CD14-positive monocyte (primary cell): ENCODE measurements at places on chromosomes 7 and 10. TPM values are rescaled to one million over a fixed set of nuclear protein-coding genes. Genes with fewer than 3 reads are reported as not detected.
A peak's percentile ranks its signal among the peaks of the same experiment; 100 is the strongest.

DNA sequence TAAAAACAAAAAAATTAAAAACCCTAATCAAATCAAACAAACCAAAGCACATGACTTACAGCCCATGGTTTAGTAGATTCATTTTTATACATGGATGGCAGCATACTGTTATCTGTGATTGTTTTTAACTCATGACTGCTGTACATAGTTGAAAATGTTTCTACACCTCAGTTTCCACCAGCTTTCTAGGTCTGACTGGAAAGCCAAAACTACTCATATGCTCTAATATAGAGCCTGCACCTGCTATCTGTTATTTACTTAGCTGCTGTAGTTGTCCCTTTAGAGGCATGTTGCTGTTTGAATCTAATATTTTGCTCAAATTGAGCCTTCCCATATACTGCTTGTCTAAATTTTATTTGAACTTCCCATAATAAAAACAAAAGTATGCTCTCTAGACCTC is 289.9 kb upstream of the LRRN3 start:
- H3K4me3 ChIP-seq: no peak overlapping the region
- no peaks in the 10 kb centered on the region for H3K36me3 ChIP-seq

DNA sequence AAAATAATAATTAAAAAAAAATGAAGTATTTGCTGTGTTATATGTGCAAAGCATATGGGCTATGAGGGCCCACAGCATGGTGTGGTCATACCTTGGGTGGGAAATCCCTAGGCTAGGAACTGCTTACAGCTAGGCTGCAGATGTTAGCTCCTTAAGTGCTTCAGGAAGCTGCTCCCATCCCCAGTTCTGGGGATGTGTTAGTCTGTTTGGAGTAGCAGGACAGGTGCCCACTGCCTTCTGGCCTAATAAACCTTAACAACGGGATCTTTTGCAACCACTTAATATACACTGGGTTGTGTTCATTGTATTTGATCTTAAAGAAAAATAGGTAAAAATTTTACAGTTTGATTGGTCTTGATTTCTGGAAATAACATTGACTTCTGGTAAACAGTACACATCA is 46.3 kb downstream of the HK1 start:
- peaks cover 60% of the 10 kb centered on the region for H3K4me1 ChIP-seq
- H3K27ac ChIP-seq: no peak overlapping the region
- no peaks in the 10 kb centered on the region for H3K27me3 ChIP-seq
- no peaks in the 10 kb centered on the region for H3K36me3 ChIP-seq
- no peak overlapping the region for H3K4me3 ChIP-seq
- DNase-seq: no peak

DNA sequence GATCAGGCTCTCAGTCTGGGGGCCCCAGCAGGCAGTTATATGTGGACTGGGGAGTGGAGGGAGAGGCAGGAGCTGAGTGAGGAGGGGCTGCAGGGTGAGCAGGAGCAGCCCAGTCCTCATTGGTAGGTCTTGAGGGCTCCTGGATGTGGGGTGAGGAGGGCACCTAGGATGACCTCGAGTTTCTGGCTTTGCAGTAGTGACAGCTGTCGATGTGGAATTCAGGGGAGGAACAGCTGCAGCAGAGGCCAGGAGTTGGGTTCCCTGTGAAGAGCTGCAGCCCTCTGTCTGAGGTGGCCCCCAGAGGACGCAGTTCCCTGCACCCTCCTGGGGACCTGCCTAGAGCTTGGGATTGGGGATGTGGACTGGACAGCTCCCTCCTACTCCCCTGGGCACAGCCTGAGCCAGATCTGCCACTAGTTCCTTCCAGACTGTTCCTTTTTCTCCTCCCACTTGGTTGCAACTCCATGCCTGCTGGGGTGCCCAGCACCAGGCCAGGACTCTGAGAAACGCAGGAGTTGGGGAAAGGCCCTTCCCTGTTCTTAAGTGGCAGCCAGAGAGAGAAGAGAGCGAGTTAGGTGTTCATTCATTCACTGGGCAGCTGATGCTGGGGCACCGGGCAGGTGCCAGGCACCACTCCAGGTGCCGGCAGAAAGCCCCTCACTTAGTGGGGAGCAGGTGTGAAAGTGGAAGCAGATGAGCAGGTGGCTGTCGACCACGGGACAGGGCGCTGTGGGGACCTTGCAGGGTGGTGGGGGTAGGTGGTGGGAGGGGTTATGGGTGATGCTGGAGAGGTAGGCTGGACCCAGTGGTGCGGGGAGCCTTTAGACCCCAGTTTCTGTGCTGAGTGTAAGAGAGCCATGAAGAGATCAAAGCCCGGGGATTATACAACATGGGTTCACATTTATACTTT is 57.9 kb downstream of the PRF1 start:
- no peaks in the 10 kb centered on the region for H3K27me3 ChIP-seq
- DNase-seq: no peak
- no peak overlapping the region for H3K4me3 ChIP-seq
- no peak overlapping the region for H3K27ac ChIP-seq

DNA sequence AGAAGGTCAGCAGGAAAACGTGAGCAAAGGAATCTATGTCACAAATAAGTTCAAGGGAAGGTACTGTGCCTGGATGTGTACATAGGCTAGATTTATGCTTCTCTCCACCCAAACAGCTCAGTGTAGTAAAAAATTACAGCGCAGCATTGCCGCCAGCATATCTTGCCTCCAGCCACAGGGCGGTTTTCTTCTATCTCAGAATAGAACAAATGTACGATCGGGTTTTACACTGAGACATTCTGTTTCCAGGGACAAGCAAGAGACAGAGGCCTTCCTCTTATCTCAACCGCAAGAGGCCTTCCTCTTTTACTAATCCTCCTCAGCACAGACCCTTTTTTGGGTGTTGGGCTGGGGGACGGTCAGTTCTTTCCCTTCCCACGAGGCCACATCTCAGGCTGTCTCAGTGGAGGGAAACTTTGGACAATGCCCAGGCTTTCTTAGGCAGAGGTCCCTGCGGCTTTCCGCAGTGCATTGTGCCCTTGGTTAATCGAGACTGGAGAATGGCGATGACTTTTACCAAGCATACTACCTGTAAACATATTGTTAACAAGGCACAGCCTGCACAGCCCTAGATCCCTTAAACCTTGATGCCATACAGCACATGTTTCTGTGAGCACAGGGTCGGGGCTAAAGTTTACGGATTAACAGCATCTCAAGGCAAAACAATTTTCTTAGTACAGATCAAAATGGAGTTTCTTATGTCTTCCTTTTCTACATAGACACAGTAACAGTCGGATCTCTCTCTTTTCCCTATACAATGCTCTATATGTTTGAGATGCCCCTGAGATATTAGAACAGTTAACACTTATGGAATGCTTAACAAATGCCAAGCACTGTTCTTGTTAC is 11.6 kb upstream of the ABHD11 start:
- H3K27me3 ChIP-seq: no peaks in the 10 kb centered on the region
- H3K4me1 ChIP-seq: peaks cover 10% of the 10 kb centered on the region
- H3K27ac ChIP-seq: no peak overlapping the region
- H3K36me3 ChIP-seq: no peaks in the 10 kb centered on the region

- H3K36me3 ChIP-seq: no peaks in the 10 kb centered on the region
- no peak for DNase-seq
- no peak overlapping the region for H3K27ac ChIP-seq
- no peak overlapping the region for H3K4me3 ChIP-seq
- no peaks in the 10 kb centered on the region for H3K4me1 ChIP-seq
Observed at GRCh38 chr7:67907792-67908191, 911.2 kb downstream of the TYW1 start.

- peaks cover 9% of the 10 kb centered on the region for H3K27me3 ChIP-seq
- no peak overlapping the region for H3K27ac ChIP-seq
- H3K4me1 ChIP-seq: peaks cover 13% of the 10 kb centered on the region
Observed at GRCh38 chr7:97871659-97872024, 566 bp downstream of the ASNS start.

GRCh38 chr10:61000769-61001730 is 57.1 kb upstream of the RHOBTB1 start:
- no peak for DNase-seq
- peak overlapping the region; percentile 17 for H3K4me3 ChIP-seq
- no peaks in the 10 kb centered on the region for H3K36me3 ChIP-seq
- H3K4me1 ChIP-seq: peaks cover 4% of the 10 kb centered on the region

DNA sequence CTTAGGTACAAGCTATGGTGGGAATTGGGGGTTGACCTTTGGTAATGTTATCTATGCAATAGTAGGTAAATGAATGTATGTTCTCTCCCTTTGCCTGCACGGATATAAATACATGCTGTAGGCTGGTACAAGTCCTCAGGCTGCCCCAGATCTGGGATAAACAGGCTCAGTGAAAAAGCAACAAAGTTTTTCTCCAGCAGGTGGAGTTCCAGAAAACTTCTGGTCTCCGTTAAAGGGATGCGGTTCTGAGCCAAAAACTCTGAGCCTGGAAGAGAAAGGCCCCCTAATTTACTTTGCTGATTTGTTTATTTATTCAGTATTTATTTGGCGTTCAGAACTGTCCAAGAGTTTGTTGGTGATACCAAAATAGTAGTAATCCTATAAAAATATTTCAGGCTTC is 204.7 kb downstream of the ADRA2A start:
- no peaks in the 10 kb centered on the region for H3K4me1 ChIP-seq
- no peaks in the 10 kb centered on the region for H3K36me3 ChIP-seq

- no peaks in the 10 kb centered on the region for H3K4me1 ChIP-seq
- H3K27ac ChIP-seq: no peak overlapping the region
- H3K27me3 ChIP-seq: no peaks in the 10 kb centered on the region
- DNase-seq: no peak
- H3K36me3 ChIP-seq: no peaks in the 10 kb centered on the region
Observed at GRCh38 chr7:138164804-138165203, 88.5 kb downstream of the AKR1D1 start.

DNA sequence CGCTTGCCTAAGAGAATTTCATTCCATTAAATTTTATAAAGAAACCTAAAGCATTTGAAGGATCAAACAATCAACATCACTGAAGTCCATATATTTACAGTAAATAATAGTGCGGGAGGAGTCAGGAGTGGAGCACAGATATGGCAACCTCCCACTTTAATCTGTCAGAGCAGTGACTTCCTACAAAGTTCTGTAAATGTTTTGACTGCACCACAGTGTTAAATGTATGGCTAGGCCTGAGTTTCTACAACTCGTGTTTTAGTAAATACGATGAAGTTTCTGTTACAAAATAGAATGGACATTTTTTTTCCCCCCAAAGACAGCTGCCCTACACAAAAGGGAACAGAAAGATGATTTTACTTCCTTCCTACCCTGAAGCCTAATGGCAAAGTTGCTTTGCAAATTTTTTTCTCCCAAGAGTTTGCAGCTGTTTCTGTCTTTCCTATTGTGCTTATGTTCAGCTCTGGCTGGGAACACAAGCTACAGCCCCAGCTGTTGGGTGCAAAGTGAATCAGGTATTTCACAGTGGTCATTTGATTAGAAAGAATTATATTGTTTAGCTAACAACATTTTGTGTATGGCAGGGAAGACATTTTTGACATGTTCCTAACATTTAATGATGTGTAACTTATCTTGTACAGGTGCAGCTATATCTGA is 62.1 kb downstream of the MET start:
- no peaks in the 10 kb centered on the region for H3K36me3 ChIP-seq
- no peaks in the 10 kb centered on the region for H3K4me1 ChIP-seq
- H3K4me3 ChIP-seq: no peak overlapping the region
- DNase-seq: no peak

DNA sequence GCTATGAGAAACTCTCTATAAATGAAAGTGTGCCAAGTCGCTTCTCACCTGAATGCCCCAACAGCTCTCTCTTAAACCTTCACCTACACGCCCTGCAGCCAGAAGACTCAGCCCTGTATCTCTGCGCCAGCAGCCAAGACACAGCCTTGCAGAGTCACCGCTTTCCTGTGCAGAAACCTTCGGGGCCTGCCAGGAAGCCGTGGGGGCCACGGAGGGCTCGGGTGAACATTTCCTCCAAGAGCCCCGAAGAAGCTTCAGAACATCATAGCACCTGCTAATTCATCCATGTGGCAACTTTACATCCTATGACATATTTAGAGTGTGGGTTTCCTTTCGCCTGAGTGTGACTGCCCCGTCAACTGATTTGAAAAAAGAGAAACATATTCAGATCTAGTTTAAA is 55.7 kb upstream of the PRSS58 start:
- no peak overlapping the region for H3K4me3 ChIP-seq
- no peaks in the 10 kb centered on the region for H3K27me3 ChIP-seq
- H3K4me1 ChIP-seq: peaks cover 7% of the 10 kb centered on the region
- H3K27ac ChIP-seq: no peak overlapping the region

GRCh38 chr10:130761788-130762301 is 549.7 kb downstream of the TCERG1L start:
- no peak overlapping the region for H3K27ac ChIP-seq
- H3K4me1 ChIP-seq: no peaks in the 10 kb centered on the region
- H3K27me3 ChIP-seq: no peaks in the 10 kb centered on the region
- no peak for DNase-seq
- H3K36me3 ChIP-seq: no peaks in the 10 kb centered on the region
- no peak overlapping the region for H3K4me3 ChIP-seq

DNA sequence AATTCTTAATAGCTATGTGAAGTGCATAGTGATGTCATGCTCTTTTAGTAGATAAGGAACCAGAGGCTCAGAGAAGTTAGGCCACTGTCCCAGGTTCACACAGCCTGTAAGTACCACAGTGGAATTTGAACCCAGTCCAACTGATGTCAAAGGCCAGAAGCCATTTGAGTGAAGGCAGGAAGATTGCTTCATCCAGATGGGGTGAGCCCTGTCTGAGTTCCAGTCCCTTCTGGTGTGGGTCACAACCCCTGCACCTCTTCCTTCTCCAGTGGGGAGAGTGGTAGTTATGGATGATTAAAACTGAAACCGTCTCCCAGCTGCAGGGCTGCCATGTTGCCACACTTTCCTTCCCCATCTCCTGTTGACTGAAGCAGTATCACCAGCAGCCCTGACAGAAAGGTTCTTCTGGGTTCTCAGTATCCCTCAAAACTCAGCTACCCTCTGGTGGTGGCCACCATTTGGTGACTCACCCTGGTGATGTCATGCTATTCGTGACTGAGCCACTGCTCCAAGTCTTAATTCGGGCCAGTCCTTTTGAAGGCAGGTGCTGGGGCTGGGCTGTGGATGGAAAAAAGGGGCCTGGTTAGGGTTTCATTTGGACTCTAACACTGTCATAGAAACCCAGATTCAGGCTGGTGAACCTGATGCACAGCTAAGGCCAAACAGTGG is 1.5 kb upstream of the C10orf95 start:
- peaks cover 80% of the 10 kb centered on the region for H3K4me1 ChIP-seq
- peak overlapping the region; percentile 98 for H3K27ac ChIP-seq
- no peaks in the 10 kb centered on the region for H3K36me3 ChIP-seq
- H3K27me3 ChIP-seq: no peaks in the 10 kb centered on the region
- DNase-seq: peak; percentile 98

DNA sequence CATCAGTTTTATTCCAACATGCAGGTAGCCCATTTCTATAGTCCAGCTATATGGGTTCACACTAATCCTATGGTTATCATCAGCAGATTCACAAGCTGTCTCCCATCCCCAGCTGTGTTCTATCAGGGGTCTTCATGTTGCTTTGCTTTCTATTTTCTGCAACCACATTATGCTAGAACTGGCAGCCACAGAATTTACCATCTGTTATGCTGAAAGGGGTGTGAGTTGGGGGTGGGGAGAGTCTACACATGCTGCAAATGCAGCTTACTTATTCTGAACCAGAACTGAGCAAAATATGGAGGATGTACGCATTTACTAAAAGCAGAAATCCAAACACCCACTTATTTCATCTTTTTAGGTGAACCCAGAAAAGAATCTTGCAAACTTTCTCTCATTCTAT is 32.9 kb downstream of the SHTN1 start:
- peaks cover 20% of the 10 kb centered on the region for H3K36me3 ChIP-seq
- H3K27ac ChIP-seq: no peak overlapping the region
- no peak overlapping the region for H3K4me3 ChIP-seq
- H3K27me3 ChIP-seq: no peaks in the 10 kb centered on the region
- peaks cover 7% of the 10 kb centered on the region for H3K4me1 ChIP-seq
- no peak for DNase-seq

The KIAA1217 gene
- polyA plus RNA-seq: not detected in 2 replicates

The CPXM2 gene
- not detected for polyA plus RNA-seq

The DNAH11 gene
- not detected in 2 replicates for polyA plus RNA-seq

The SPAM1 gene
- polyA plus RNA-seq: not detected in 2 replicates

The CPEB3 gene
- 2.2 and 2.9 TPM in 2 replicates for polyA plus RNA-seq

The STRIP2 gene
- not detected for polyA plus RNA-seq
